Caco-2 (cell line): ENCODE measurements at places on chromosomes 7 and 10. TPM values are rescaled to one million over a fixed set of nuclear protein-coding genes. Genes with fewer than 3 reads are reported as not detected.

Gene IFIT3
- 1.5 and 1.8 TPM in 2 replicates for total RNA-seq

GRCh38 chr10:43151371-43151770 lies 13.1 kb downstream of the CSGALNACT2 start:
- no peaks in the 10 kb centered on the region for H3K36me3 ChIP-seq
- no peak overlapping the region for H3K27ac ChIP-seq
- H3K4me3 ChIP-seq: no peak overlapping the region
- no peaks in the 10 kb centered on the region for H3K27me3 ChIP-seq

DNA sequence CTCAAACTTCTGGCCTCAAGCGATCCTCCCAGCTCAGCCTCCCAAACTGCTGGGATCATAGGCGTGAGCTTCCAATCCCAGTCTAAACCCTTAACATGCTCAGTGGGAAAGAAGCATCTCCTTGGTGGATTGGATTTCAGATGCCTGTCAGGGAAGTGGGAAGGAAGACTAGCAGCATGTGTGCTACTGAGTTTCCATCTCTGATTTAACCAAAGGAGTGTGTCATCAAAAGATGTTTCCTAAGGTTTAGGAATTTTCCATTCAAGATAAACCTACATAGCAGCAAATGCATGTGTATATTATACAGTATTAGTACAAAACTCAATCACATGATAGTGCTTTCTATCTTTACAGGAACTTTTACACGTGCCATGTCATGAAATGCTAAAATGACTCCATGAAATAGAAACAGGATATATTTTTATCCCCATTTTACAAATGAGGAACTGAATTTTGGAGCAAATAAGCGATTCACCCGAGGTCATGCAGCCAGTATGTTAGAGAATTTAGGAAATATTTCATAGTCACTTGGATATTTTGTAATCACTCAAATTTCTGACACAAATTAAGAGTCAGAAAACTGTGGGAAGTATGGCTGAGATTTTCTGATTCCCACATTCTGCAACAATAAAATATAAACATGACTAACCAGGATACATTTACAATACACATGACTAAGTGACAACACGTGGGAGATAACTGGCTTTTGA lies 11.4 kb upstream of the TMEM26 start:
- H3K27ac ChIP-seq: no peak overlapping the region
- no peaks in the 10 kb centered on the region for H3K4me1 ChIP-seq
- H3K4me3 ChIP-seq: no peak overlapping the region
- H3K36me3 ChIP-seq: no peaks in the 10 kb centered on the region
- H3K27me3 ChIP-seq: no peaks in the 10 kb centered on the region

GRCh38 chr7:42272793-42273665 lies 36.0 kb upstream of the GLI3 start:
- DNase-seq: no peak
- H3K27me3 ChIP-seq: no peaks in the 10 kb centered on the region
- H3K4me3 ChIP-seq: no peak overlapping the region
- H3K4me1 ChIP-seq: no peaks in the 10 kb centered on the region
- no peak overlapping the region for H3K27ac ChIP-seq

Gene DMBT1
- total RNA-seq: not detected in 2 replicates

GRCh38 chr7:4468320-4469102 lies 213.6 kb upstream of the FOXK1 start:
- no peaks in the 10 kb centered on the region for H3K27me3 ChIP-seq
- no peaks in the 10 kb centered on the region for H3K4me1 ChIP-seq
- no peak overlapping the region for H3K27ac ChIP-seq
- H3K36me3 ChIP-seq: no peaks in the 10 kb centered on the region
- no peak for DNase-seq

DNA sequence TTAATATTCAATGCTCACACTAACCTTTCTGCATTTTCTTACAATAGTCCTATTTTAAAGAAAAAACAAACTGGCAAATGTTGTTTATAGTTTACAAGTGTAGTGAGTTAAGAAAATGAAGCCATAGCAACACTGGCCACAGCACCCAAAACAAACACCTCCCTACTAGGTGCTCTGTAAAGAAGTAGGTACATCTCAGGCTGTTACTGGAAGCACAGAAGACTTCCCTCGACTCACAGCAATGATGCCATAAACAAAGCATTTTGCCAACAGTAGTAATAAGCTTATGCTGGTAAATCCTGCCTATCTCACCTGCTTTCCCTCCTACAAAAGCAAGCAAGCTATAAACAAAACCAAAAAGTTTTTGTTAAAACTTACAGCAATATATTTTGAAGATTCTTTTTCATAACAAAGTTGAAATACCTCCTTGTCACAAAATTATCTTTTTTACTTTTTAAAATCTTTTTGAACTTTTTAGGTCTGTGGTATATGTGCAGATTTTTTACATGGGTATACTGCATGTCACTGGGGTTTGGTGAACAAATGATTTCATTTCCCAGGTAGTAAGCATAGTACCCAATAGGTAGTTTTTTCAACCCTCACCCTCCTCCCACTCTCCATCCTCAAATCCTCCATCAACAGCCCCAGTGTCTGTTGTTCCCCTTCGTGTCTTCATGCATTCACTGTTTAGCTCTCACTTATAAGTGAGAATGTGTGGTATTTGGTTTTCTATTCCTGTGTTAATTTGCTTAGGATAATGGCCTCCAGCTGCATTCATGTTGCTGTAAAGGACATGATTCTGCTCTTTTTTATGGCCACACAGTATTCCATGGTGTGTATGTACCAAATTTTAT lies 28.4 kb downstream of the COA1 start:
- DNase-seq: no peak
- no peaks in the 10 kb centered on the region for H3K27me3 ChIP-seq
- H3K27ac ChIP-seq: no peak overlapping the region
- H3K4me3 ChIP-seq: no peak overlapping the region

GRCh38 chr10:80498078-80498832 lies 39.4 kb upstream of the SH2D4B start:
- no peak overlapping the region for H3K4me3 ChIP-seq
- H3K27ac ChIP-seq: peak overlapping the region; percentile 87
- DNase-seq: no peak
- peaks cover 2% of the 10 kb centered on the region for H3K36me3 ChIP-seq

Gene GIMAP6
- not detected in 2 replicates for total RNA-seq

GRCh38 chr7:49848211-49848841 lies 74.9 kb downstream of the VWC2 start:
- DNase-seq: no peak
- no peak overlapping the region for H3K4me3 ChIP-seq
- no peaks in the 10 kb centered on the region for H3K4me1 ChIP-seq

Gene SPDYE5
- total RNA-seq: not detected in 2 replicates

Gene NUTM2A
- 0.21 and 0.23 TPM in 2 replicates for total RNA-seq

GRCh38 chr10:70634011-70634410 lies 31.5 kb upstream of the PRF1 start:
- DNase-seq: no peak
- H3K36me3 ChIP-seq: no peaks in the 10 kb centered on the region
- no peak overlapping the region for H3K27ac ChIP-seq
- no peak overlapping the region for H3K4me3 ChIP-seq
- no peaks in the 10 kb centered on the region for H3K27me3 ChIP-seq

DNA sequence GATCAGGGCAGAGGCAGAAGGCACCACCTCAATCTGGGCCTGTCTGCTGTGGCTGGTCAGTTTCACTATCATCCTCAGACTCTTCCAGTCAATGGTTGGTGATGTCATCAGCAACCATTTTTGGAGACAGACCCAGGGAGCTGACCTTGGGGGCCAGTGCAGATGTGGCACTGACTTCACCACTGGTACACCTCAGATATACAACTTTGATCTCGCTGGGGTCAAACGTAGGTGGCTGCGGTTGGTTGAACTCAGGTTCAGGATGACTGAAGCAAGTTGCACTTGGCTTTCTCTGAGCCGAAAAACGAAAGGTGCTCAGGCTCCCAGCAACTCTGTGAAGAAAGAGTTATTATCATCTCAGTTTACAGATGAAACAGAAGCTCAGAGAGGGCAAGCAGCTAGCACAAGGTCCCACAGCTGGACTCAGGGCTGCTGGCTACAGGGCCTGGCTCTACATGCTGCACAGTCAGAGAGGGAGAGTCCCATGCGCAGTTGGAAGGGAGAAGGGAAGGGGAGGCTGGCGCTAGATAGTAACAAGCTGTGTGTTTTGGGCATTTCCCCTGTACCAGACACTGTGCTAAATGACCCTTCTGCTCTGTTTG lies 27.2 kb downstream of the ANKRD16 start:
- peaks cover 7% of the 10 kb centered on the region for H3K4me1 ChIP-seq
- no peak overlapping the region for H3K4me3 ChIP-seq
- DNase-seq: no peak
- H3K27me3 ChIP-seq: no peaks in the 10 kb centered on the region

Gene GIMAP4
- total RNA-seq: not detected in 2 replicates

DNA sequence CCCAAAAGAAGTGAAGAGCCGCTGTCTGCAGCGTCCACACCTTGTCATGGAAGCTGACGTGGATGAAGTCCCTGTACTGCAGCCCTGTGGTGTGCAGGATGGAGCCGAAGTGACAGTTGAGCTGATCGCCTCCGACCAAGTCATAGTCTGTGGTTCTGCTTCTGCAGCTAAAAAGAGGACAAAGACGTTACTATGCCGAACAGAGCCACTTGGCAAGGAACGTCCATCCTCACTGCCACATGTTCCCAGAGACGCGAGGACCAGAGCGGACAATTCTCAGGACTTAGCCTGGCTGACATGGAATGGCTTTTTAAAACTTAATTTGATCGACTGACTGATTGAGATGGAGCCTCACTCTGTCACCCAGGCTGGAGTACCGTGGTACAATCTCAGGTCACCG lies 21.8 kb downstream of the DAGLB start:
- H3K27ac ChIP-seq: no peak overlapping the region
- no peak overlapping the region for H3K4me3 ChIP-seq
- DNase-seq: no peak
- H3K36me3 ChIP-seq: peaks cover 1% of the 10 kb centered on the region
- no peaks in the 10 kb centered on the region for H3K27me3 ChIP-seq

DNA sequence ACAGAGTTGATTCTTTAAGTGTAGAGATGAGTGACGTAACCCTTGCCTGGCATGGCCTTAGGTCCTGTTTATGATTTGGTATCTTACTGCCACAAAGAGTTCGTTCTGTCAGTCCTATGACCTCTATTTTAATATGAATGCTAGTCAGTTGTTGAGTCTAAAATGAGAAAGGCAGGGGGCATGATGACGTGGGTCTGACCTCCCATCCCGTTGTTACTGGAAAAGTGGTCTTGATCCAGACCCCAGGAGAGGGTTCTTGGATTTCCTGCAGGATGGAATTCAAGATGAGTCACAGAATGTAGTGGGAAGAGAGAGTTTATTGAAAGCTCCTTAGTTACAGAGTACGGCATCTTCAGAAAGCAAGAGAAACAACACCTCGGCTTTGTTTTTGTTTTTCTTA lies 317.0 kb upstream of the COBL start:
- H3K36me3 ChIP-seq: no peaks in the 10 kb centered on the region
- peaks cover 17% of the 10 kb centered on the region for H3K4me1 ChIP-seq
- H3K4me3 ChIP-seq: no peak overlapping the region
- H3K27ac ChIP-seq: no peak overlapping the region

DNA sequence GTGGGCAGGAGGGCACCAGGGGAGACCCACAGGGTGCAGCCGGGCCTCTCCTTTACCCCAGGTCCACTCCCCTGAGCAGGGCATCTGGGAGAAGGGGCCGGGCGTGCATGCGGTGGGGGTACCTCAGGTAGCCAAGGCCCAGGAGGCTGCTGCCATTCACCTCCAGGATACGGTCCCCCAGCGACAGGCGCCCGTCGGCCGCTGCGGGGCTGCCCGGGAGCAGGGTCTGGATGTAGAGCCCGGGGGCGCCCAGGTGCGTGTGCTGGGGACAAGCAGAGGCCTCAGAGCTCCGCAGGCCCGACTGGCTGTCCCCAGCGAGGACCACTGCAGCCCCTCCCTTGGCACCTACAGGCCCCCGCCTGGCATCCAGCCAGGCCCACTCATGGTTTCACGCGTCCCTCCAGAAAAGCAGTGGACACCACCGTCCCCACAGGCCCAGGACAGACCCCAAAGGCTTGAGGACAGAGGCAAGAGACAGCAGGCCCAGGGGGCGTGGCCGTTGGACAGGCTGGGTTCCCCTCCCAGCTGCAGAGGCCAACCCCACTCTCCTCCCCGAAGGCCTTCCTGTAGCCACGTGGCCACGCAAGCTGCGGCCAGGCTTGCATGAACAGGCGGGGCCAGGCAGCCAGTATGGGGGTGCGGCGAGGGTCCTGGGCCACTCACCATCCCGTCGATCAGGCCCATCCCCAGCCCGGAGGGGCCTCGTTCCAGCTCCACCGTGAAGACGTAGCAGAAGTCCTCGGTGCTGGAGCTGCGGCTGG lies 24.3 kb downstream of the AP5Z1 start:
- peaks cover 4% of the 10 kb centered on the region; the same call in 1 of the 2 replicates for H3K4me1 ChIP-seq
- no peak overlapping the region for H3K4me3 ChIP-seq
- no peak for DNase-seq
- no peak overlapping the region for H3K27ac ChIP-seq
- no peaks in the 10 kb centered on the region for H3K27me3 ChIP-seq
- no peaks in the 10 kb centered on the region for H3K36me3 ChIP-seq

Gene OR2A5
- total RNA-seq: not detected in 2 replicates

Gene LGI1
- total RNA-seq: 0.48 and 1.1 TPM in 2 replicates

DNA sequence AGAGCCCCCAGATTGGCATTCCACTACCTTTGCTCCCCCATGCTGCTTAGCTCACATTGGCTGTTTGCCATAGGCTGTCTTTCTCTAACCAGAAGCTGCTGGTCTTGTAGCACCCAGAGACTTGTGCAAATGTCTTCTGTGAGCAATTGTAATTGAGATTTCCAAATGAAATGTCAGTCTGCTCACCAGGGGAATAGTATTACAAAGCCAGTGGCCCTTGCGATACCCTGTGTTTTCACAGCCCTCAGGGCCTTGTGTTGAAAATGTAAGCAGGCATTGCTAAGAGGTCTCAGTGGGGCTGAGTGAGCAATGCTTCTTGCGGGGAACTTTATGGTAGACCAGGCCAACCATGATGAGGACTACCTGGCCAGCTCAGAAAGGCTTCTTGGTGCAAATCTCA lies 746.5 kb downstream of the LRMDA start:
- H3K27ac ChIP-seq: peak overlapping the region; percentile 50
- no peaks in the 10 kb centered on the region for H3K27me3 ChIP-seq
- H3K4me1 ChIP-seq: peaks cover 26% of the 10 kb centered on the region
- DNase-seq: no peak
- no peaks in the 10 kb centered on the region for H3K36me3 ChIP-seq

Gene ENO4
- not detected in 2 replicates for total RNA-seq
